ENCODE measurements at places on chromosomes 4 and X.
A peak's percentile ranks its signal among the peaks of the same experiment; 100 is the strongest.

- DNase-seq = no peak
These were observed 32.9 kb downstream of the TMEM150C start for GRCh38 chr4:82528868-82529267.

DNA sequence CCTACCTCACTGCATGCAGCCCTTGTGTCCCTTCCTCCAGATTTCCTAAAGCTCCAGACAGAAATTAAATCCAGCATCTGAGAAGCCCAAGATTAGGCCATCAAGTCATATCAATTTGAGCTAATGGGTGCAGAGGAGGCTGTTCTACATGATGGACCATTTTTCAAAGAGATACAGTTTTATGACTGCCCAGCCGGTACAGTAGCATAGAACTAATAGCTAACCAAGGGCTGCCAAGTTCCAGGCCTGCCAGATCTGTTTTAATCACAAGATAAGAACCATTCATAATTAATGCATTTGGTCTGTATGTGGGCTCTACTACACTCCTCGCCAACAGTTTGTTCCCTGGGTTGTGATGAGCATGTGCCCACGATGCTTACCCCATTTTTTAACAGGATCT lies 73.9 kb upstream of the PLAC1 start:
- DNase-seq = no peak

- no peak for DNase-seq
These were observed 99.7 kb upstream of the CXCL13 start for GRCh38 chr4:77505958-77506319.

DNA sequence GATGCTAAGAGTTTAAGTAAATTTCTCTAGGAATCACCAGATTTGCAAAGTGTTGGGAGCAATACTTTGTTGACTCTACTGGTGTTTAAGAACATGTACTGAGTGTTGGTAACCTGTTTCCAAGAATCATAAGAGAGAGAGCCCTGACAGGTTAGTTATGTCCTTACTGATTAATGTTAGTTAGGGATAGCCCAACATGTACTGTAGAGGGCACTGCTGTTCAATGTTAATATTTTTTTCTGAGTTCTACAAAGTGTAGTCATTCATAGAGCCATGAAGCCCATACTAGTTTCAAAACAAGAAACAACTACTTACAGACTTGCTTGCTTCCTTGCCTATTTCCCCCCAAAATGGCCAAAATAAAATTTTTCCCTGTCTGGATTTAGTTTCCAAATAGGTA lies 11.9 kb downstream of the TMPRSS11D start:
- DNase-seq = peak; percentile 31

- no peak for DNase-seq
These were observed 79.0 kb downstream of the AFAP1 start for GRCh38 chr4:7860600-7861163.

- DNase-seq = no peak
These were observed 15.8 kb upstream of the SYTL4 start for GRCh38 chrX:100747703-100748102.

DNA sequence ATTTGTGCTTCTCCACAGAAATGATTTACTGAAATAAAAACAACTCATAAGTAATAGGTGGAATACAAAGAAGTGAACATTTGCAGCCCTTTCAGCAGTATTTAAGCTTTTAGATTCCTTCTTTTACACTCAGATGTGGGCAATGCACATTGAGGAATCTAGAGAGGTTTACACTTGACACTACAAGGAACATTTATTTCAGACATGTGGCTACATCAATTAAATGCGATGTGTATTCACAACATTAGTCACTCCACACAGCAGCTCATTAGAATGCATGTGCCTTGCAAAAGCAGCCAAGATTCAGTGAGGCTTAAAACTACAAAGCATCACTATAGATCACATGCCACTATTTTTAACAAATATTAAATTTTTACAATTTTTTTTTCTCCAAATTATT lies 480.7 kb downstream of the INPP4B start:
- no peak for DNase-seq

- no peak for DNase-seq
These were observed 132.0 kb upstream of the MED14 start for GRCh38 chrX:40867352-40867751.

DNA sequence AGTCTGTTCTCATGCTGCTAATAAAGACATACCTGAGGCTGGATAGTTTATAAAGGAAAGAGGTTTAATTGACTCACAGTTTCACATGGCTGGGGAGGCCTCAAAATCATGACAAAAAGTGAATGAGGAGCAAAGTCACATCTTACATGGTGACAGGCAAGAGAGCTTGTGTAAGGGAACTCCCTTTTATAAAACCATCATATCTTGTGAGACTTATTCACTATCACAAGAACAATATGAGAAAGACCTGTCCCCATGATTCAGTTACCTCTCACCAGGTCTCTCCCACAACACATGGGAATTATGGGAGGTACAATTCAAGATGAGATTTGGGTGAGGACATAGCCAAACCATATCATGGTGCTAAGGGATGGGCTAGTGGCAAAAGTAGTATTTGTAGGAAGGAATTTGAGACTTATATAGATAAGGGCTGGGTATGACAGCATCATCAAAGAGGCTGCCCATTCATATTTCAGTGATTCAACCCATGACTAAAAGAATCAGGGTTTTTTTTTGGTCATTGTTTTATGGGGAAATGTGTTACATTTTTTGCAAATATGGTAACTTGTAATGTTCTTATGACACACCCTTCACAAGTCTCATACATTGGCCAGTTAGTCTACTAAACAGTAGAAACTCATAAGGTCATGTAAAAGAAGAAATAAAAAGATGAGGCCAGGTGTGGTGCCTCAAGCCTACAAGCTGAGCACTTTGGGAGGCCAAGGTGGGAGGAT lies 34.7 kb downstream of the NUP62CL start:
- no peak for DNase-seq

DNA sequence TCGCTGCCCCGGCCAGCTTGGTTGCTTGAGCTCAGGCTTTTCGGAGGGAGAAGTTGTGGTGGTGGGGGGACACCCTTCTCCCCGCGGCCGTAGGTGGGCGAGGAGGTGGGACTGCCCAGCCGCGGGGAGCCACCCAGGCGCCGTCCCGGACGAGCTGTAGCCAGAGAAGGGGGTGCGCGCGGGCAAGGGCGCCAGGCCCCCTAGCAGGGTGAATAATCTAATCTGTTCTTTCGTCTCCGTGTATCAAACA lies 3.1 kb downstream of the MID1IP1 start:
- no peak for DNase-seq

DNA sequence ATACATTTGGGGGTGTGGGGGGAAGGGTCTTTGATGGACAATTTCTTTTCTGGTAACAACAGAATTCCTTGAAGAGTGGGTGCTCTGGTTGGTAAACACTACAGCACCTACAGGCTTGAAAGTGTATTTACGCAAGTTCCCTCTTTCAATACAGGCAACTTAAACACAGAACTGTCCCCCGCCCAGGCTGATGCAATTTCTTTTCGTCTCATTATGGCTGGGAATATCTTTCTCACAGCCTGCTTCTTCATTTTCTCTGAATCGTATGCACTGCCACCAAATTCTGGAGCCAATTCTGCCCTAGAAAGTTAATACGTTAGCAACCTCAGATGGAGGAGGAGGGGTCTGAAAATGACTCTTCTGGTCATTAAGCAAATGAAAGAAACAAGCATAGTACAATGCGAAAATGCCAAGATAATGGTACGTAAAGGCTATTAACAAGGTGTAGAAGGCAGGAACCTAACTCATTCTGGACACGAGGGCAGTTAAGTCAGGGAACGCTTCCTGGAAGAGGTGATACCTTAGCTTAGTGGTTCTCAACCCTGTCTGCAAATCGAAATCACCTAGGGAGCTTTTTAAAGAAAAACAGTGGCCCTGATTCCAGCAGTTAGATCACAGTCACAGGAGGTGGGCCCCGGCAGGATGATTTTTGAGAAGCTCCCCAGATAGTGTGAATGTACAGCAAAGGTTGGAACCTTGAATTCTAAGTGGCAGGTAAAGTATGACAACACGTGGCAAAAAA lies 1.0 kb downstream of the AGA start:
- no peak for DNase-seq

DNA sequence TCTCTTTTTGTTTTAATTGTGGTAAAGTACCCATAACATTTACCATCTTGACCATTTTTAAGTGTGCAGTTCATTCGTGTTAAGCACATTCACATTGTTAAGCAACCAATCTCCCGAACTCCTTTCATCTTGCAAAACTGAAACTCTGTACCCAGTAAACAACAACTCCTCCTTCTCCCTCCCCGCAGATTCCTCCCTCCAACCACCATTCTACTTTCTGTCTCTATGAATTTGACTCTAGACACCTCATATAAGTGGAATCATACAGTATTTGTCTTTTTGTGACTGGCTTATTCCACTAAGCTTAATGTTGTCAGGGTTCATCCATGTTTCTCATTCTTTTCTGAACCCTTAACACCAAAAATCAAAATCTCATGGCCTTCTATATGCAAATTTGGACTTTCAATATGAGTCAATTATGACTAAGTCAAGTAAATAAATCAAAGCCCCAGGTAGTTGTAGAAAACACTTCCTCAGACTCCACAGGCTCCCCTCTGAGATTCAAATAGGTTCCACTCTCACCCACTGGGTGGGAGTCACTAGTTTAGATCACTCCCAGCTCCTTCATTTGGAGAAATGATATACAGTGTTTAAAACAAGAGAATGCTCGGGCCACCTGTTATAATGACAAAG lies 9.8 kb upstream of the RTL5 start:
- no peak for DNase-seq

- no peak for DNase-seq
These were observed 16.8 kb downstream of the RASGEF1B start for GRCh38 chr4:81454948-81455347.

- no peak for DNase-seq
These were observed 110.8 kb downstream of the SPRY1 start for GRCh38 chr4:123507376-123507775.

- DNase-seq = no peak
These were observed 21.6 kb downstream of the SCD5 start for GRCh38 chr4:82776925-82777542.

- no peak for DNase-seq
These were observed 24.9 kb downstream of the APLN start for GRCh38 chrX:129629837-129630236.

DNA sequence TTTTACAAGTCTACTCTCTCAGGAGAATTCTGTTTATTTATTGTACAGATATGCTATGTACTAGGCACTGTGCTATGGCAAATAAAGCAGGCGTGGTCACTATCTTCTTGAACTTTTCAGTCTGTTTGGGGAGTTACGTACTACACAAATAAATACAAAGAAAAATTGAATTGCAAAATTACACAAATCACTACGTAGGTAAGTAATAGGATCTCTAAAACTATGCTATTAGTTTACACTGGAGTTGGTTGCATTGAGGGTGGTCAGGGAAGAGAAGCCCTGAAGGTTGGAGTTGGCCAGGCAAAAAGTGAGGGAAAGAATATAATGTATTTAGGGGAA lies 75.7 kb downstream of the GAB1 start:
- no peak for DNase-seq

GRCh38 chr4:70544279-70544868 lies 26.0 kb downstream of the AMTN start:
- DNase-seq = peak; percentile 25

DNA sequence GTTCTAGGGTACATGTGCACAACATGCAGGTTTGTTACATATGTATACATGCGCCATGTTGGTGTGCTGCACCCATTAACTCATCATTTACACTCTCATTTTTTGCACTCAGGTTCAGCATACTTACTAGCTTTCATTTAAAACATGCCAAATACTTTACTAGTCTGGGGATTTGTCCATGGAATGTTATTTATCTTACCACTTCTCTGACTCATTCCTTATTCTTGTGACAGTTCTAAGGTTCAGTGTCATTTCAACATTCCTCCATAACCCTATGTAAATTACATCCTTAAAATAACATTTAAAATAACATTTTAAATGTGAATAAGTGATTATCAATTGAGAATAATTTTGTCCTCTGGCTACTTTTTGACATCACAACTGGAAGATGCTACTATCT lies 19.5 kb upstream of the SYTL5 start:
- DNase-seq = no peak

- no peak for DNase-seq
These were observed 125.3 kb upstream of the CLNK start for GRCh38 chr4:10809905-10810304.

- DNase-seq = no peak
These were observed 39.0 kb downstream of the PLAC8 start for GRCh38 chr4:83075311-83076095.

DNA sequence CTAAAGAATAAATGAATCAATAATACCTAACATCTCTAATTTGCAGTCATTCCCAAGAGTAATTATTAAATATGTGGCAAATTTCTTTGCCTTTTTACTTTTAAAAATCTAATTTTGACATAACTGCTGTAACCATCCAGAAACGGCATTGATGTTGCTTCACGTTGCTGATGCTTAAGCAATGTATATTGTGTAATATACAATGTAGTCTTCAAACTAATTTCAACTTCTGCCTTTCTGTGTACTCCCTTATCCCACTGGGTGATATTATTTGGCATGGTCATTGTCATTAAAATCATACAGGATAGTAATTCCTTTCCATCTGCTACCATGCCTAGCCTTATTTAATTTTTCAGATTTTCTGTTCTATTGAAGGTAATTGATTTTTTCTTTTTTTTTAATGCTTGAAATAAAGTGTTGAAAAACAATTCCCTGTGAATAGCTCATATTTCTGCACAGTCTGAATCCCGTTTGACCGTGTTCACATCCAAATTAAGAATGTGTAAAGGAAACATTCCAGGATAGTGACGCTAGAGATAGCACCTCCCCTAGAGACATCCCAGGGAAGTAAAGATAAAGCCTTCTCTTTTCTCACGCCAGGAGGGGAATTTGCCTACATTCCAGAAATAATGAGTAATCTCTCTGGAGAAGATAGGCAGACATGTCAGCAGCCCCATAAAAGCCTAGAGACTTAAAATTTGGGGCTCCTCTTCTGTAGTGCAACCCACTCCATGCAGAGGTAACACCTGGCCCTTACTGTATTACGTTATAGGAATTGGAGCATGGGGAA lies 8.6 kb downstream of the FAM200B start:
- no peak for DNase-seq

DNA sequence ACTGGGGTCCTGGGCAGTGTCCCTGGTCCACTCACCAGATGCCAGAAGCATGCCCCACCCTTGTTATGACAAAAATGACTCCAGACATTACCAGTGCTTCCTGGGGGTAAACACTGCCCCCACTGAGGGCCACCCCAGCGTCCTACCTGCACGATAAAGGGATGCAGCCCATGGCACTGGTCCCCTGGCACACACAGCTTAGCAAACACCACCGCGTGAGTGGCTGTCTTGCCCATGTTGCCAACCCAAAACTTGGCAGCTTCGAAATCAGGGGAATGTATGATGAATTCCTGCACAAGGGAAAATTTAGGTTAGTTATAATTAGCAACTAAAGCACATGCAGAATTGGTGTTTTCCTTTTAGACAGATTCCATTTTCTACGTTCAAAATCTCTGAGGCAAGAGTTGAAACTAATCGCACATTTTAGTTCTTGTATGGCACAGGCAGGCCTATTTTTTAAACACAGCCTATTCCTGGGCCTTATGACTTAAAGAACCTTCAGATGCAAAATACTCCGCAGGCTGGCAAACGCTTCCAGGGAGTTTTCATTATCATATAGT lies 30.4 kb downstream of the ACOX3 start:
- no peak for DNase-seq

- DNase-seq = no peak
These were observed 192.7 kb upstream of the LEF1 start for GRCh38 chr4:108361446-108361820.
